ENCODE measurements at places on chromosomes 3 and 15. TPM values are rescaled to one million over a fixed set of nuclear protein-coding genes. Genes with fewer than 3 reads are reported as not detected.

DNA sequence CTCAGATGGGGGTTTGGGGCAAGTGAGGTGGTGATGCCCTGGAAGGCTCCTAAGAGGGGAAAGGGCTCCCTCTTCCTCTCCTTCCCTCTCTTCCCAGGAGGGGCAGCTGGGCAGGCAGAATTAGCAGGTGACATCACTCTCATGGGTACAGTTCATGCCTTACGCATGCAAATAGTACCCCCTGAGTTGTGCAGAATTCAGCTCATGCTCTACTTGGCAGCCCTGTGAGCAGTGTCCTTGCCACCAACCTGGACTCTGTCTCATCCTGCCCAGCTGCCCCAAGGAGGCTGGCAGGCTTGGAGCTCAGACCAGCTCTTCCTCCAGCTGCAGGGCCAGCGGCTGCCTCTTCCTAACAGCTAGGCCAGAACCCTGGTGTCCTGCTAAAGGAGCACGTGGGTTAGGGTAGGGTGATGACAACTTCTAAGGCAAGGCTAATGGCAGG is 3.3 kb downstream of the CHAC1 start:
- DNase-seq = no peak

GRCh38 chr15:80787316-80787715 is 8.1 kb downstream of the CEMIP start:
- no peak for DNase-seq

The WHAMM gene
- total RNA-seq = 2.9 TPM

GRCh38 chr3:150443331-150443741 is 35.2 kb downstream of the TSC22D2 start:
- DNase-seq = no peak

DNA sequence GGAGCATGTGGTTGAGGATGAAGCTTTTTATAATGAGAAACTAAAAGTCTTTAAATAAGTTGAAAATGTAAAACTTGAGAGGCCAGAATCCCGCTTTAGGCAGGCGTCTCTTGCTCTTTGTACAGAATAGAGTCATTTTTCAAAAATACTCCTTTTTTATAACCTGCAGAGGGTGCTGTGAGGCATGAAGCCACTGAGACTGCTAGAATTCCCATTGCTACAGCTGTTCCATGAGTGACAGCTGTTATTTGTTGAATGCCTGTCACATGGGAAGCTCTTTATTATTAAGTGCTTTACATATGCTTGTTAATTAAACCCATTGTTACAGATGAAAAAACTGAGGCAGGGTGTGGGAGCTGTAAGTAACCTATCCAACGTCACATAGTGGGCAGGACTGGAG is 18.5 kb downstream of the MINAR1 start:
- no peak for DNase-seq

All from HT1080 (cell line).